ENCODE measurements at places on chromosomes 7 and 10.
A peak's percentile ranks its signal among the peaks of the same experiment; 100 is the strongest.

- DNase-seq, result no peak
Observed at GRCh38 chr7:73555411-73555982, 2.0 kb downstream of the BCL7B start.

DNA sequence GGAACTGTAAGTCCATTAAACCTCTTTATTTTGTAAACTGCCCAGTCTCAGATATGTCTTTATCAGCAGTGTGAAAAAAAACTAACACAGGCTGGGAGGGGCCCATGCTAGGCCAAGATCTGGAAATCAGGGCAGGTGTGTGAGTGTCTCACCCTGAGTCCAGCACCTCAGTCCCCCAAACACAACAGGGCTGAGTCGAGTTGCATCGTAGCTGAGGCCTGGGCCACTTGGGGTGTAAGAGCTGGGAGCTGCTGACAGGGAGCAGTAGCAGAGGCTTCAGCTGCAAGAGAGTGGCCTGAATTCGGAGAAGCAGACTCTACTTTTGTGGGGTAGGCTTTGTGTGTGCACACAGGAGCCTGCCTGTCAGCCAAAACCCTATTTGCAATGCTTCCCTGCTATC, 553.1 kb downstream of the PTPRN2 start:
- DNase-seq, result no peak

DNA sequence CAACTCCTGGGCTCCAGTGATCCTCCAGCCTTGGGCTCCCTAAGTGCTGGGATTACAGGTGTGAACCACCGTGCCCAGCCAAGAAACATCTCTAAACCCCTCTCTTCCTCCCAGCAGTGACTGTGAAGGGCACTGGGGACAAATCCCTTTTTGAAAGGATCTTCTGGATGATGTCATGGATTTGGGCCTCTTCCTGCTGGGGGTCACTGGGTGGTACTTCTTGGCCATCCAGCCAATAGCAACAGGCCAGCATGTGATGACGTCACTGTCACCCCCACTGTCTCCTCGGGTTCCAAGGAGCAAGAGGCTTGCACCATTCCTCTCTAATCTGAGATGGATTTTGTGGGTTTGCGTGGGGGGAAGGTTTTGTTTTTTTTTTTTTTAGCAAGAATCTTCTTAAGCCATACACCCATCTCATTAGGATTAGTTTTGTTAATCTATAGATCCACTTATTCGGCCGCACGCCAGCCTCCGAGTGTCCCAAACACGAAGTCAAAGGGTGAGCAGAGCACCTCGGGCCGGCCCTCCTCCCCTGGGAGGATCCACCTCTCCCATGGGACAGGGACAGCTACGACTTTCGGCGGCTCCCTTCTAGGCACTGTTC, 29.4 kb upstream of the TNRC18 start:
- no peak for DNase-seq

DNA sequence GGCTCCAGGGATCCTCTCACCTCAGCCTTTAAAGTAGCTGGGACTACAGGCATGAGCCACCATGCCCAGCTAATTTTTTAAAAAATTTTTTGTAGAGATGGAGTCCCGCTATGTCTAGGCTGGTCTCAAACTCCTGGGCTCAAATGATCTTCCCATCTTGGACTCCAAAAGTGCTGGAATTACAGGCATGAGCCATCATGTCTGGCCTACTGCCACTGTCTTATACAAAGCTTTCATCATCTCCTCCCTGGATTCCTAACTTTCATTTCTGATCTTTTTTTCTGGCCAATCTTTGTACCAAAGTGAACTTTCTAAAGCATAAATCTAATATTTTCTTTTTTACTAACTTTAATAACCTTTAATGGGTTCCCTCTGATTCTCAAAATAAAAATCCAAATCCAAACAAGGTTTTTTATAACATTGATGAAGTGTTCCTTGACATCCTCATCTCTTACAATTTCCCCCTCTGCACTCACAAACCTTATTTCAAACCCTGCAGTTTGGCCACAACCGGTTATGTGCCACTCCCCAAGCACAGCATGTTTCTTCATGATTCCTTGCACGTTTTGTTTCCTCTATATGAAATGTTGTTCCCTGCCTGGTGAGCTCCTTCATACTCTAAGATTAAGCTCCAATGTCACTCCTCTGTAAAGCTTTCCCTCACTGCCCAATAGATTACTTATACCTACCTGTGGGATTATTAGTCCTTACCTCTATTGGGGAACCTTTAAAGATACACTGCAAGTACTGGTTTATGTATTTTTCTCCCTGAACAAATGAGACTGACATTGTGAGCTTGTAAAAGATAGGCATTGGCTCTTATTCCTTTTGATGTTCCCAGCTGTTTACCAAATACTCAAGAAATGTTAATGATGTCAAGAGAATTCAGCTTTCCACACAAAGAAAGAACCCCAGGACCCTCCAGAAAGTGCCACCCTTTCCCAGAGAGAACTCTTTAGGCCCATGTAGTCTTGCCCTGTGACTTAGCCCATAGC, 101.7 kb downstream of the HOXA1 start:
- no peak for DNase-seq

GRCh38 chr10:96395931-96396877, 37.4 kb upstream of the OPALIN start:
- DNase-seq, result peak; percentile 24

DNA sequence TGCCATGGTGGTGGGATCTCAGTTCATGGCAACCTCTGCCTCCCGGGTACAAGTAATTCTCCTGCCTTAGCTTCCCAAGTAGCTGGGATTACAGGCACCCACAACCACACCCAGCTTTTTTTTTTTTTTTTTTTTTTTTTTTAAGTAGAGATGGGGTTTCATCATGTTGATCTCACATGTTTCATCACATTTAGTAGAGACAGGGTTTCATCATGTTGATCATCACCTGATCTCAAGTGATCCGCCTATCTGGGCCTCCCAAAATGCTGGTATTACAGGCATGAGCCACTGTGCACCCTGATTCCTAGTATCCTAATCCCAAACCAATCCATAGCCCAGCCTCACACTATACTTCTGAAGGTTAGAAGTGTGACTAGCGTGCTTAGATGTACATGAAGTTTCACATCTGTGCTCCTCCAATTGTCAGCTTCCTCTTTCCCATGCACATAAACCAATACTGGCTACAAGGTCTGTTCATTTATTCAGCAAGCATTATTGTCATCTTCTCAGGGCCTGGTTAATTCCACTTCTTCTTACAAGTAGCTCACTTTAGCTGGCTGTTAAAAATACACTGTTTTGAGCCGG, 6.8 kb upstream of the NAT16 start:
- no peak for DNase-seq

GRCh38 chr7:43572516-43573049, 10.3 kb upstream of the STK17A start:
- DNase-seq, result no peak

DNA sequence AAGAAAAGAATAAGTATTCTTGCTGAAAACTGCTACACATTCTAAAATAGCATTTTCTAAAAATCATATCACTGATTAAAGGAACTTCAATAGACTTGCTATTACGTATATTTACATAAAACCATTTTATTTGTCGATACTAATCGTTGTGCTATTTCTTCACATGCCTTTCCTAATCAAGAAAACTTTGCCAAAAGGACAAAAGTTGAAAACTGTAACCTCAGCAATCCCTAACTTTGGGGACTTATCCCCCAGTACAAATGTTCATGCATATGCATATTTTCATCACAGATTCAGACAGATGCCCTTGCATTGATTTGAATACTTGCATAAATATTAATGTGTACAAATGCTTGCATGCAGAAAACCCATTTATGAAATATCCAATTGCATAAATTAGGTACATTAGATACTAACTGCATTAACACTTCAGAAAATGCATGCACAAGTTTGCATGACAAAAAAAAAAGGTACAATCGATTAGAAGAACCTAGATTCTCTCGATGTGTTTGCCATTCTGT, 35.6 kb upstream of the NEBL start:
- DNase-seq, result no peak

DNA sequence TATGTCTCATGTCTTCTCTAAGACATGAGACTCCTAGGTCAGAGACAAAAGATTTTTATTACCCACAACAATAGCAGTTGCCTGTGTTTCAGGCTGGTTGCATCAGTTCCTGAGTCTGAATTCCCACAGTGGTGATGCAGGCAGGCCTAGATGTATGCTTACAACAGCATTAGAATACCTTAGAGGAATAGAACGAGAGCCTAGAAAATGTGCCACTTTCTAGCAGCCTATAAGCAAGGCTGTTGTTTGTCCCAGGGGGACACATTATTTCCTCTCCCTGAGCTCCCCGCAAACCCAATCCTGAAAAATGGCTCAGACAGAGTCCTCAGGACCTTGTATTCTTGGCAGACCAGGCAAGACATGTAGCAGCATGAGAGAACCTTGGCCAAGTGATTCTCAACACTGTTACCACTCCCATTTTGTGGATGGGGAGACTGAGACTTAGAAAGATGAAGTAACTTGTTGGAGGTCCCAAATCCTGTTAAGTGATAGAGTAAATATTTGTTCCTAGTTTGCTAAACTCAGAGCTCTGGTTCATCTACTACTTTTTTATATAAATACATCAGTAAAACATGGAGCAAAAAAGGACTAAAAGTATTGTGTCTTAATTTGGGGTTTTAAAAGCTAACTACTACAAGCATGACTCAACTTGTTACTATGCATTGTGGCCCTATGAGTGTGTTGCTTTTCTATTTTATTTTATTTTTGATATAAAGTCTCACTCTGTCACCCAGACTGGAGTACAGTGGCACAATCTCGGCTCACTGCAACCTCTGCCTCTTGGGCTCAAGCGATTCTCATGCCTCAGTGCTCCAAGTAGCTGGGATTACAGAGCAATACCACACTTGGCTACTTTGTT, 14.2 kb downstream of the VTI1A start:
- DNase-seq, result no peak

GRCh38 chr10:34862892-34863291, 47.8 kb upstream of the PARD3 start:
- no peak for DNase-seq

DNA sequence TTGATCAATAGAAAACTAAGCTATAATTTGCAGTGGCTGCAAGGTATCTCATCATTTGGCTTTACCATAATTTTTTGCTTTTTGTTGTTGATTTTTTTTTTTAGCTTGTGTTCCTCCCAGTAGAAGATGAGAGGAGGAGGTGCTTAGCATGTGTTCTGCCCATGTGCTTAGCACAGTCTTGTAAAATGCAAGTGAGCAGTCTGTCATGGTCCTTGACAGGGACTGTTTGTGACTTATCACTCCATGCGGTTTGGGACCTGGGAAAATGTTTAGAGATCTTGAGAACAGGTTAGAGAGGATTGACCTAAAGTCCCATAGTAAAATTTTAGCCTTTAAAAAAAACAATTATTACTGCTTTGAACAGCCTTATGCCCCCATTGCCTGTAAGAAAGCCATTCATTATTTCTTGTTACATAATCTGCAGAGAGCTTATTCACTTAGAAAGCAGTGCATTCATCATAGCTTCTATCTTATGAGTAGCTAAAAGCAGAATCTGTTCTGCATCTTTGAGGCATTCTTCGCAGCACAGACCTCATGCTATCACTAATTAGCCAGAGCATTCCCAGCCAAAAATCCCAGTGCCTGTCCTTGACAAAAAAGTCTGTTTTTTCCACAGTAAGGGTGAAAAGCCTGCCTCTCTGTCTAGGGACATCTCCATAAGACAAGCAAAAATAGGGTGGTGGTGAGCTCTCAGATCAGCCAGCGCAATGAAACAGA, 748.7 kb upstream of the GALNT17 start:
- no peak for DNase-seq

GRCh38 chr7:97446361-97446760, 285.5 kb upstream of the TAC1 start:
- no peak for DNase-seq
